ENCODE measurements at places on chromosomes 2 and 18.

GRCh38 chr2:73949802-73950201, 23.1 kb downstream of the DGUOK start:
- no peak for DNase-seq

DNA sequence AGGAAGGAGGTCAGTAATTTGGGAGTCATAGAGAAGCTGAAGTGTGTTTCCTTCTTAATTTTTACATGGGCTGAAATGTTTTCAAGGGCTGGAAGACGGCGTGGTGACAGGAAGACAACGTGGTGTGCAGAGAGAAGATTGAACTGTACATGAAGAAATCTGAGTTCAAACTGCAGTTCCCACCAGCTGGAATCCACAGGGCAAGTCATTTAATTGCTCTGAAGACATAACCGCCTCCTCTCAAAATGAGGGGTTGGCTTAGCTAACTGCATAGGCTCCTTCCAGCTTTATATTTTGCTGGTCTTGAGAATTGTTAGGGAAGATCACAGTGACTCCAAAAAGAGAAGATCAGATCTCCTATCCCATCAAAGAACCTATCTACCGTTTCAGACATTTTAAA, 103.9 kb downstream of the SLC8A1 start:
- no peak for DNase-seq

GRCh38 chr2:210072493-210072892, 70.1 kb downstream of the RPE start:
- DNase-seq = no peak

- DNase-seq = no peak
These were observed 127.9 kb downstream of the ANKRD44 start for GRCh38 chr2:197182668-197183067.

GRCh38 chr2:189854187-189854586, 69.9 kb downstream of the PMS1 start:
- DNase-seq = no peak

DNA sequence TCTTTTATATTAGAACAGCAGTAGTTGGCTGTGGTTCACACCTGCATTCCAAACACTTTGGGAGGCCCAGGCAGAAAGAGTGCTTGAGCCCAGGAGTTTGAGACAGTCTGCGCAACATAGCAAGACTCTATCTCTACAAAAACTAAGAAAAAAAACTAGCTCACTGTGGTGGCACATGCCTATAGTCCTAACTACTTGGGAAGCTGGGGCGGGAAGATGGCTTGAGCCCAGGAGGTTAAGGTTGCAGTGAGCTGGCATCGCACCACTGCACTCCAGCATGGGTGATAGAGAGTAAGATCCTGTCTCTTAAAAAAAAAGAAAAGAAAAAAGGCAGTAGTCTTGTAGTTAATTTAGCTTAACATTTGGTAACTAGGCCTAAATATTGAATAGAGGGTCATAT, 136.6 kb downstream of the AGPS start:
- no peak for DNase-seq
